ENCODE measurements at places on chromosomes 6 and 20. TPM values are rescaled to one million over a fixed set of nuclear protein-coding genes. Genes with fewer than 3 reads are reported as not detected.

- DNase-seq = no peak
These were observed 59.0 kb upstream of the MRAP2 start for GRCh38 chr6:83974409-83975050.

The GLO1 gene
- total RNA-seq = 419 TPM

DNA sequence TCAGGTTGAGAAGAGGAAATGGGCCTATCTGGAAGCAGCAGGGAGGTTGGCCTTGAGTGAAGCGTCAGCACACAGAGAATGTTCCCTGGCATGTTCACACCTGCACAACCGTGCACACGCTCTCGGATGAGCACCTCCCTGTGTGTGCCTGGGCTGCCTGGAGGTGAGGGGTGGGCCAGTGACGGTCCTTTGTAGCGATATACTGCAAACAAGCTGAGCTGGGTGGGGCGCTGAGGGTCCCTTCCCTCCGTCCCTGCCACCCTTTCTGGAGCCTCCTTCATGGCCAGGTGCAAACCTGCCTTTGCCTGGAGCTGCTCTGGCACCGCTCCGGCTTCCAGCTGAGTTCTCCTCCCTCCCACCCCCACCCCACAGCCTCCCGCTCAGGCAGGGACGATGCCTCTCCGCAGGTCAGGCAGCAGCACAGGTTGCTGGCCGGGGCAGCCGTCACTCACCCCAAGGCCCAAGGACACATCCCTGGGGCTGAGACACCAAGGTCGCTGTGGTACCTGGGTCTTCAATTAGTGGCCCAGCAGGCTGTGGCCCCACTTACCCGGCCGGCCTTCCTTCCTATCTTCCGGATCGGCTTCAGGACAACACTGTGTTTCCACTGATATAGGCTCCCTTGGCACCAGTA is 111.6 kb downstream of the ERMARD start:
- DNase-seq = no peak

DNA sequence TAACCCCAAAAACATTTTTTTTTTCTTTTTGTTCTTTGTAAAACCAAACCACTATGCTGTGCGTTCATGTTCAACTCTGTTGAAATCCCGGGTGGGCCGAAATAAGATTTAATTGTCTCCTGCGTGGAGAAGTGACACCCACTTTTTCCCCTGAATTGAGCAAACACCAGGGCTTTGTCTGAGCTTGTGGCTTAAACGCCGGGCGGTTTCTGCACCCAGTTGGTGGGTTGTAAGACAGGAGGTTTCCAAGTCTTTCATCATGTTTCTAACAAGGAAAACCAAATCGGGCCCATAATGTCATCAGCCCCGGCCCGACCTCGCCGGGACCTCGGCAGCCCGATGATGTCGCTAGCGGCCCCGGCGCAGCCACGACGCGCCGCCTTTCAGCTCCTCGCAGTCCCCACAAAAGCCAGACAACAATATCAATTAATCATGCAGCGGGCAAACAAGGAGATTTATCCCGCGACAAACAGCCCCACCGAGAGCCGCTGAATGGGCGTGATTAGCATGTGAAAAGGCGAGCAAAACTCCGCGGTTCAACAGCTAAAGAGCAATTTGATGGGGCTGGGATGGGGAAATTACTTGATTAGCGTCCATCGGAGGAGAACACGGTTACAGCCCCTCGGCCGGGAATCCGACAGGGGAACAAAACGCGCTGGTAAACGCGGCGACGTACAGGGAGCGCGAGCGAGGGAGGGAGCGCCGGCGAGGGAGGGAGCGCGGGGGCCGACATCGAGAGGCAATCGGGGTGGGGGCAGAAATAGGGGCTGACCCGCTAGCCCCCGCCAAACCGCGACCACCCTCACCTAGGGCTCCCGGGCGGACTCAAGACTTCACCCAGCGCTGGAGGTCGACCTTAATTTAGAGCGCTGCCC is 5.3 kb downstream of the LINC00237 start:
- peak; percentile 29 for DNase-seq

- no peak for DNase-seq
These were observed 619.2 kb downstream of the C6orf118 start for GRCh38 chr6:164690241-164690640.

The ADGRG6 gene
- total RNA-seq = 8.8 TPM

DNA sequence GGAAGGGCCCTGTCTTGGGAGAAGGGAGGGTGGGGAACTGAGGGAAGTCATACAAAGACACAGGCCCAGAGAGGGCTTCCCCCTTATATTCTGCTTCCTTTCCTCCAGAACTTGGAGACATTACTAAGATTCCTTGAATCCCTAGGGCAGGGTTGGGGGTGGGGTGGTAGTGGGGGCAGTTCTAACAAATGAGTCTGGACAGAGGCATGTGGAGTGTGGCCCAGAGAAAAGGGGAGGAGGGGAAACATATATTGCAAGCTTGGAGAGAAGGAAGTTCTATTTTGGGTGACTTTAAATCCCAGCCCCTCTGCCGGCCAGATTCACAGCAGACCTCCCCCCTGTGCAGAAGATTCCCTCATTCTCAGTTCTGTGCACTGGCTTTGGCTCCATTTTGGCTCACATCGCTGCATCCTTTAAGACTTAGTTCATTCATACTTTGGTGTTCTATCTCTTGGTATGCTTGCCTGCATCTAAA is 43.7 kb downstream of the DAAM2 start:
- DNase-seq = no peak

The DNAH8 gene
- total RNA-seq = not detected
